ENCODE measurements at places on chromosomes 13 and 19. TPM values are rescaled to one million over a fixed set of nuclear protein-coding genes. Genes with fewer than 3 reads are reported as not detected.

LGI4 gene
- total RNA-seq, result 0.27 TPM

ODAD3 gene
- not detected for total RNA-seq

C19orf73 gene
- 1.1 TPM for total RNA-seq

IZUMO2 gene
- not detected for total RNA-seq

MCOLN1 gene
- 15.8 TPM for total RNA-seq

TMEM150B gene
- 0.93 TPM for total RNA-seq

NKPD1 gene
- total RNA-seq, result 0.22 TPM

KLK13 gene
- total RNA-seq, result not detected

ZNF578 gene
- total RNA-seq, result 0.22 TPM

GRIK5 gene
- total RNA-seq, result 4.6 TPM

RFX1 gene
- total RNA-seq, result 16.2 TPM

PSG3 gene
- total RNA-seq, result not detected

GJB2 gene
- 3.9 TPM for total RNA-seq

RHPN2 gene
- 0.66 TPM for total RNA-seq

CFD gene
- total RNA-seq, result 1.0 TPM

REXO1 gene
- total RNA-seq, result 57.9 TPM

SHANK1 gene
- not detected for total RNA-seq

IL17D gene
- not detected for total RNA-seq

Measured in T-helper 1 cell treated with Interleukin-12 subunit alpha and Interleukin-12 subunit beta and Interleukin-4 antibody, amounts not matched to agents 30 ng/mL and 1 ng/mL, for 36 hours (primary cell).